Large intestine (tissue), 12 donors: ENCODE measurements at places on chromosomes 3 and 15.
A peak's percentile ranks its signal among the peaks of the same experiment; 100 is the strongest.

DNA sequence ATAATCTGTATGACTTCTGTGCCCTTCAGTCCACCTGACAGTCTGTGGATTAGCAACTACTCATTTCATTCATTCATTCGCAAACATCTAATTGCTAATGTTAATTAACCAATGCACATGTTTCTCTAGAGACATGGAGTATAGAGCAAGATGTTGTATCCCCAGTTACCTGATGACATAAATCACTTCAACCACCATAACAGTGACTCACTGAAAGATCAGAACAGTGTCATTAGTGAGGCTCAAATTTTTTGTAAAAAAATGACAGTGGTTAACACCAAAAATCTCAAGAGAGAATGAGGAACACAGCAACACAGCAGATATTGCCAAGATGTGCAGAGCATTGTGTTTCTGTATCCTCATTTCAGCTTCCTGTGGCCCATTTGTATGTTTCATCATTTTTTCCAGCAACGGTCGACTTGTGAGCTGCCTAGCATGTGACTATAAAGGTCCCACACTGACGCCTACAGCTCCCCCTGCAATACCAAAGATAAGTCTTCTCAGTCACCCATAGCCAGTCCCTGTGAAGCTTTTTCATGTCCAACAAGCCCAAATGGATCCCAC, 3.7 kb upstream of the PLD1 start:
- DNase-seq: no peak

GRCh38 chr3:56351537-56351936, 116.7 kb downstream of the ERC2 start:
- DNase-seq: no peak

- no peak for DNase-seq
These were observed 88.6 kb downstream of the LRIG1 start for GRCh38 chr3:66411961-66412887.

DNA sequence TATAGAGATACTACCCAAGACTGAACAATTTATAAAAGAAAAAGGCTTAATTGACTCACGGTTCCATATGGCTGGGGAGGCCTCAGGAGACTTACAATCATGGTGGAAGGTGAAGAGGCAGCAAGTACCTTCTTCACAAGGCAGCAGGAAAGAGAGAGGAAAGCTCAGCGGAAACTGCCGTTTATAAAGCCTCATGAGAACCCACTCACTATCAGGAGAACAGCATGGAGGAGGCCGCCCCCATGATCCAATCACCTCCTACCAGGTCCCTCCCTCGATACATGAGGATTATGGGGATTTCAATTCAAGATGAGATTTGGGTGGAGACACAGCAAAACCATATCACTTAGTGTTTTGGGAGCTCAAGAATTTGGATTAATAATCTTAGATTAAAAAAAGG, 240.2 kb downstream of the UACA start:
- DNase-seq: no peak

DNA sequence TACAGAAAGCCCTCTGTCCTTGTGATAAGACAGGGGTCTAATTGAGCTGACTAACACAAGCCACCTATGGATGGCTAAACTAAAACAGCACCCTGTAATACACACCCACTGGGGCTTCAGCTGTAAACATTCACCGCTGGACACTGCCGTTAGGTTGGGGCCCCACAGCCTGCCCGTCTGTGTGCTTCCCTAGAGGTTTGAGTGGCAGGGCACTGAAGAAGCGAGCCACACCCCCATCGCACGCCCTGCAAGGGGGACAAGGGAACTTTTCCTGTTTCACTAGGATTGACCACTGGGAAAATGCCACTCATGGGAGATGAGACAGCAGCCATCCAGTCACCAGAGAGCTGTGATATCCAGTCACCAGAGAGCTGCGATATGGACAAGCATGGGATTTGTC, 335.7 kb upstream of the CFAP20DC start:
- no peak for DNase-seq

GRCh38 chr3:189622629-189623028, 8.6 kb upstream of the TP63 start:
- no peak for DNase-seq

GRCh38 chr15:43879386-43880355, 52.9 kb downstream of the WDR76 start:
- DNase-seq: peak; percentile 71

- DNase-seq: no peak
These were observed 10.8 kb downstream of the TBC1D21 start for GRCh38 chr15:73884159-73884558.

DNA sequence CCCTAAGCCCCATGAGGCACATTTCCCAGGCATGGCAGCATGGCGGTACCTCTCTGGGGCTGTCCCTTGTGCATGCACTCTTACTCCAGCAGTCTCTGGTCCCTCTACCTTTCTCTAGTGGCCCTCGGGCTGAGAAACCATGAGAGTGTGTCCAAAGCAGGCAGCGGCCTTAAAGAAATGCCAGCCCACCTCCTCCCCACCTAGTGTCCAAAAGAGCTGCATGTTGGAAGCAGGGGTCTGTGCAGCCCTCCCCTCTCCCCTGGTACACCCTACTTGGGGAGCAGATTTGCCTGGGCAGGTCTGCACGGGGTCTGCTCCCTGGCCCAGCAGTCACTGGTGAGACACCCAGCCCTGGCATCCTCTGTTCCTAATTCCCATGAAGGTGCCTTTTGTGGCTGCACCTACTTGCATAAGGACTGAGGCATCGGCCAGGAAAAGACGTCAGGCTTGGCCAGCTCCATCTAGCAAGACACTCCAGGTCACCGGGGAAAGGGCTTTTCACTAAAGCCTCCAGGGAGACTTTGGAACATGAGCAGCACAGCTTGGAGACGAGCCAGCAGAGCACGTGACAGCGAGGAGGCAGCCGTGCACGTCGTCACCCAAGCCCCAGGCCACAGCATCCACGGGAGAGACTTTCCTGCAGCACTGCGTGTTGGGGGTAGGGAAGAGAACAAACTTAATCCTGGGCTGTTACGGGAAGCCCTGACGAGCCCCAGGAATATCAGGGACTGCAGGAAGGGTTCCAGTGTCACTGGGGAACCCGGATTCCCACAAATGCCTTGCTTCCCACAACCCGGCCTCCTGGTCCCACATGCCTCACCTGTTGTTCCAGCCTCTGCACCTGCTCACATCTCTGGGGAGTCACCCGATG, 38.8 kb downstream of the TM2D3 start:
- DNase-seq: peak; percentile 93

GRCh38 chr3:12393894-12394293, 90.4 kb upstream of the TSEN2 start:
- peak; percentile 48 for DNase-seq

- no peak for DNase-seq
These were observed 192.0 kb downstream of the FNDC3B start for GRCh38 chr3:172231318-172231901.

DNA sequence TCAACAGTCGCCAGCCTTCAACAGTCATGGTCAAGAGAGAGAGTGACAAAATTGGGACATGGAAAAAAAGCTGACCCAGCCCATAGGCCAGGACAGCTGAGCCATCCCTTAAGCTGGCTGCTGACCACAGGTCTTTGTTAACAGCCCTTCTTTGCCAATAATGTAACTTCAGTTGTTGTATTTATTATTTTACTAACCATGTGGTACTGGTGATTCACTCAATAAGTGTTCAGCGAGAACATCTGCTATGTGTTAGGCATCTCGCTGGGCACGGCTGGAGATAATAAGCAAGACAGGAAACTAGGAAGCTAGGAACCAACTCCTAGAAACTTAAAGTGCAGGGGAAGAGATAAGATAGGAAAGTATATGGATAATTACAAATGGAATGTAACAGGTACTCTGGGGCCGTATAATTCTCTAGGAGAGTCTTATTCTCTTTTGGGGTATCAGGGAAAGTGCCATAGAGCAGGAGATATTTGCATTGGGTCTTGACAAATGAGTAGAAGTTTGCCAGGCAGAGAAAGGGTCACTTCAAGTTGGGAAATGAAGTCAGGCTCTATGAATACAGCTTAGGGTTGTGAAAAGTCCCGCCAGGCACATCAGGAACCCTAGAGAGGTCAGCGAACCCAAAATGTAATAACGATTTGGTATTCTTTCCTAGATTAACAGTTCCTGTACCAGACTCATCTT, 84.0 kb upstream of the TRA2B start:
- no peak for DNase-seq

GRCh38 chr15:91803260-91803659, 50.2 kb upstream of the SLCO3A1 start:
- DNase-seq: no peak

DNA sequence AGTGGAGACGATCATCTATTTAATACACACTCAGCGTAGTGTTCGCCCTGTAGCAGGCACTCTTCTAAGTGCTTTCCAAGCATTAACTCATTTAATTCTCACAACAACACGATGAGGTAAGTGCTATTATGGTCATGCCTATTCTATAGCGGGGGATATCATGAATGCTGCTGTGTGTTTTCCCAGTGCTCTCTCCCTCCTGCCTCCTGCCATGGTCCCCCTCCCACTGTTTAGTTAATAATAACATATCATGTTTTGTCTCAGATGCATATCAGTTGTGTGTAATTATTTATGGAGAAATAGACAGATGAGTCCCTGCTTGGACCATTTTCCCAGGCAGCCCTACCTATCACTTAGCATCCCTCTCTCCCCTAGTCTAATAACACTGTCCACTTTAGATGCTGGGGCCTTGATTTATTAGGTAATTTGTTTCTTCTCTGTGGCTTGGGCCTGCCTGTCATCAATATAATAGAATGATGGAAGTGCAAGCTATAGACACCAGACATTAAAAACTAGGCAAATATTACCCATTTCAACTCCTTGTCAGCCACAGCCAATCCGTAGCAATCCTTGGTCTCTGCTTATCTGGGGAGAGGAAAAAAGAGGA, 122.9 kb upstream of the TLE3 start:
- DNase-seq: no peak
